ENCODE measurements at places on chromosomes 4 and X. TPM values are rescaled to one million over a fixed set of nuclear protein-coding genes. Genes with fewer than 3 reads are reported as not detected.

The RASL11B gene
- total RNA-seq: 0.31 TPM

The EXOC1L gene
- not detected for total RNA-seq

The HTRA3 gene
- total RNA-seq: not detected

The COX7B gene
- total RNA-seq: 217 TPM

The HS3ST1 gene
- 0.10 TPM for total RNA-seq

The S100G gene
- total RNA-seq: not detected

The MAGEB10 gene
- not detected for total RNA-seq

All from mononuclear cell (primary cell).